ENCODE measurements at places on chromosomes 4 and X.

DNA sequence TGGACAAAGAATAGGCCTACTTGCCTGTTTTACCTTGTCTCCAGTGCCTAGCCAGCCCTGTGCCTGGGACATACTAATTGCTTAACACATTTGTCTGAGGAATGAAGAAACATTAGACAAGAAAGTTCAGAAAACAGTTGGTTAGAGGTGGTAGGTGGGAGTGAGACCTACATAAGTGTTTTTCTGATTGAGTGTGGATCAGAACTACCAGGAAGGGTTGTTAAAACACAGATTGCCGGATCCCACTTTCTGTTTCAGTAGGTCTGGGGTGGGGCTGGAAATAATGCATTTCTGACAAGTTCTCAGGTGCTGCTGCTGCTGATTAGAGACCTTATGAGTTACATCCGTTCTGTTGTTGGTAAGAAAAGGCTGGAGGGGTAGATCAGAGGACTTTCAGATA, 5.7 kb upstream of the JADE1 start:
- no peak for DNase-seq

DNA sequence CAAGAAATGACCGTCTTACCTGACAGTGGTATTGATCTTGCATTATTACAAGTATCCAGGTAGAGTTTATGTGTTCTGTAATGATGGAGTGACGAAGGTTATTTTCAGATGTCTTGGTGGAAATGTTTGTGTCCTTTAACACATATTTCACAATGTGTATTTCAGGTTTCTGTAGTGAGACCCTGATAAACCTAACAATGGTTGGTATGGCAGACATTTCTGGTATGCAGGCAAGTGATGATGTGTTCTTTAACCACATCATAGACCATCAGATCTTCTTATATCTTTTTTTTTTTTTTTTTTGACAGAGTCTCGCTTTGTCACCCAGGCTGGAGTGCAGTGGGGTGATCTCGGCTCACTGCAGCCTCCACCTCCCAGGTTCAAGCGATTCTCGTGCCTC, 14.6 kb upstream of the ATXN3L start:
- DNase-seq = no peak

- peak; percentile 62 for DNase-seq
Measured at GRCh38 chrX:106802388-106803275, at the start of gene TBC1D8B. Gene TBC1D8B, plus strand, starts transcription at chrX:106802673. Its CDS starts 181 bp downstream, at chrX:106802854.

GRCh38 chr4:156945532-156945931, 26.1 kb downstream of the PDGFC start:
- no peak for DNase-seq

DNA sequence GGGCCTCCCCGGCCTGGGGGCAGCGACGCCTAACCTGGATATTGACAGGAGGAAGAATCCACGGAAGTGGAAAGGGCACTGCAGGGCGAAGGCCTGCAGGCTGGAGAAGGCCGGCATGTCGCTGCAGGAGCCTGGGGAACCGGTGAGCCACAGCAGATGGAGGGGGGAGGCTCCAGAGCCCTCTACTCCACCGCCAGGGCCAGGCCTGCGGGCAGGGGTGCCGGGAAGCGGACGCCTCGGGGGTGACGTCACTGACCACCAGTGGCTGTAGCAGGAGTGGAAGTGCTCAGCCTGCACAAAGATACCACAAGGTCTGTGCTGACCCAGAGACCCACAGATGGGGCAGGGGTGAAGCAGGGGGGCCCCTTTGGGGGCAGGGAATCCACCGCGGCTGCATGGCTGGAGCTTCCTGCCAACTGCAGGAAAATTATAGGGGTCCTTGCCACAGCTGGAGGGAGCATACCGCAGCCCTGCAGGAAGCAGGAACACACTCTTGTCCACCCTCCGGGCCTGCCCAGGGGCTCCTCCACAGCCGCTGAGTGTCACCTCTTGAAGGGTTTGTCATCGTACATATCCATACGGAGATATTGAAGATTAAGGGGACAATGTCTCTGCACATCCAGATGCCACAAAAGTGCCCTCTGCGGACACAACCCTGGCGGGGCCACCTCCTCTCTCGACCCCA, 7.6 kb upstream of the HTRA3 start:
- DNase-seq = no peak

Measured in breast epithelium (tissue), 4 donors.